KG1 (cell line): ENCODE measurements at places on chromosomes 1 and 21.

DNA sequence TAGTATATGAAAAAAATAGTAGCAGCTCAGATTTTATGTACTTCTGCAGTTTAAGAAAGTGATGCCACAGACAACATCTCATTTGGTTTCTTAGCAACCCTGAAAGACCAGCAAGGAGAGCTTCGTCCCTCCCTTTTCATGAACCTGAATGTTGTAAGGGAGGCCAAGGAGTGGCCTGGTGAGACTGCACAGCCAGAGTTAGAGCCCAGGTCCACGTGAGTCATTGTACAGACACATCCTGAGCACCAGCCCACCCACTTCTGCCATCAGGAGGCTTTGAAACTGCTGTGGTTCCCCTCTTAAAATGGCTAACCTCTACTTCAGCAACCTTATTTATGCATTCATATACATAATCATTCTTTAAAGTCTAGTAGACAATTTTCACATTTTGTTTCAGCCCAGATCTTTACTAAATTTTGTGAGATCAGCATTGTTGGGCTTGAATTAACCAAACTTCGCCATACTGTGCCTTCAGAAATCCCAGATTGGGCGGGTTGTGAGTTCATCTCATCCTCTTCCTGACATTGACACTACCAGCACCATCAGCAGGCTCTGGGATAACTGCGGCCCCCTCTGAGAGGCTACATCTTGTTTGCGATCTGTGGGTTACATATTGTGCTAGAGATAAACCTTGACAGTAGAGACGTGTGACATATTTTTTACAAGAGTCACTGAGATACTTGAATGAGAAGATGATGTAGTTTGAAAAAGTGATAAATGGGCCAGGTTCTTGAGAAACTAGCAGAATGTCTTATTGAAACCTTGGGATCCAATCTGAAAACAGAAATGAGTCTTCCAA, 106.7 kb downstream of the CAMTA1 start:
- DNase-seq, result no peak

DNA sequence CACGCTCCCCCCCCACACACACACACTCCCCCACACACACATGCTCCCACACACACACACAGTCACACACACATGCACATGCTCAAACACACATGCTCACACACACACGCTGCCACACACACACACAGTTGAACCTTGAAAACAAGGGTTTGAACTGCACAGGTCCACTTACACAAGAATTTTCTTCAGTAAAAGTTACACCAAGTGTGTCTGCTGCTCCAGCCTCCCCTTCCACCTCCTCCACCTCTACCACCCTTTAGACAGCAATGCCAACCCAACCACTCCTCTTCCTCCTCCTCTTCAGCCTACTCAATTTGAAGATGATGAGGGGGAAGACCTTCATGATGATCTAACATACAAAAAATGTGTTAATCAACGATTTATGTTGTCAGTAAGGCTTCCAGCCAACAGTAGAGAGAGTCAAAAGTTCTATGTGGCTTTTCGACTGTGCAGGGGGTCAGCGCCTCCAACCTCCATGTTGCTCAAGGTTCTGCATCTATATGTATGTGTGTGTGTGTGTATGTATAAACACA, 26.8 kb downstream of the HSF2BP start:
- DNase-seq, result no peak

GRCh38 chr1:152145769-152146168, 13.3 kb downstream of the RPTN start:
- DNase-seq, result no peak

GRCh38 chr1:192933744-192934143, 124.9 kb downstream of the RGS2 start:
- no peak for DNase-seq

- DNase-seq, result no peak
Observed at GRCh38 chr21:35635261-35635660, 425.1 kb downstream of the SETD4 start.

DNA sequence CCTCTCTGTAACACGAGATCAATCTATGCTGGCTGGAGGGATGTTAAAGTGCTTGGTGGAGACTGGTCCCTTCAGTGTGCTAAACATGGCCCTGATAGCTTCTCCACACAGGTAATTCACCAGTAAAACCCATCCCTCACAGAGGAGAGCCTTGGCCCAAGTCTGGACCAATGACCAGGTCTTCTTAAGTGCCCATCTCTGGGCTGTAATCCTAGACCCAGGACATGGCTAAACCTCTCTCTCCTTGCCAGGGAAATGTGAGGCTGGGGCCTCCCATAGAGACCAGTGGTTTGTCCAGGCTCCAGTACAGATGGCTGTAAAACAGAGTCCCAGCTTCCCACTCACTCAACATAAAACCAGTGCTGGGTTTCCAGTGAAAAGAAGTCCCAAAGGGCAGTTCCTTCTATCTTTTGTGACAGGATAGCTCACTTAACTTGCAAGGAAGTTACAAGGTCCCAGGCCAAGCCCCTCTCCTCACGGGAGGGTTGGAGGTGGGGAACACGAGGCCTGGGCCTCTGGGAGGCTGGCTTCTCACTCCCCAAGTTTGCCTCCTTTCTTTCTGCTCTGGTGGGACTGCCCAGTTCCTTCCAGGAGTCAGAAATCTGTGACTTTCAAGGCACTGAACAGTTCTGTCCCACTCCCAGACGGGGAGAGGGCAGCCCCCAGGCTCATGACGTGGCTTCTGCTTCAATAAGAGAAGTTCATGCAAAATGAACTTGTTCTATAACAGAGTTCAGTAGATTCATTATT, 2.2 kb upstream of the KIF17 start:
- no peak for DNase-seq

DNA sequence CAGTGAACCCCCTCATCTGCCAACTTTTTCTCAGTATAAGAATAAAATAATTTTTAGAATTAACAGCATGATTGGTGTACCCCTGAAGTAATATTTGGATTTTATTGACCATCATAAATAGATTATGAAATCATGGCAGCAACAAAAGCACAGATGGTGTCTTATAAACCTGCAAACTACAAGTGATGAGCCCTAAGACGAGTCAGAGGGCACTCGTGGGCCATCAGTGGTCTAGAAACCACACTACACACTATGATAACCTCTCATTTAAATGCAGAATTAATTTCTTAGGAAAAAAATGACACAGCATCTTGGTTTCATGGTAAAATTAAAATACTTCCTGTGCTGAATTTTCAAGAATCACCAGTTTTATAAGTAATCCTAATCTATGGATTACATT, 312.4 kb downstream of the PTBP2 start:
- DNase-seq, result no peak

DNA sequence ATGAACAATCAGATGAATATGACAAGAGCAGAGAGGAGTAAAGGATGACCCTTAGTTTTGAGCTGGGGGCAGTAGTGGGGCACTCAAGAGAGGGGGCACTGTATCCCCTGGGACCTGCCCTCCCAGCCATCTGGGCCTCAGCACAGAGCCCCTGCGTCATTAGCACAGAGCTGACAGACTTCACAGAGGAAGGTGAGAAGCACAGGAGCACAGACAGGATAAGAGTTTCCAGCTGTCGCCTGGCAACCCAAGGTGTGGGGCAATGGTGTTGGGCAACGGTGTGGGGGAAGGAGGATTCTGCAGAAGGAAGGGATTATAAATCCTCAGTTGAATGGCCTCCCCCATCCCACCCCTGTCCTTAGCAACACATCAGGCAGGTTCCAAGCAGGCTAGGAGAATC, 30.2 kb downstream of the RAB3B start:
- DNase-seq, result no peak

GRCh38 chr1:93111561-93111960, 32.5 kb downstream of the MTF2 start:
- DNase-seq, result no peak

- no peak for DNase-seq
Observed at GRCh38 chr1:167923324-167924056, 9.6 kb upstream of the ADCY10 start.

DNA sequence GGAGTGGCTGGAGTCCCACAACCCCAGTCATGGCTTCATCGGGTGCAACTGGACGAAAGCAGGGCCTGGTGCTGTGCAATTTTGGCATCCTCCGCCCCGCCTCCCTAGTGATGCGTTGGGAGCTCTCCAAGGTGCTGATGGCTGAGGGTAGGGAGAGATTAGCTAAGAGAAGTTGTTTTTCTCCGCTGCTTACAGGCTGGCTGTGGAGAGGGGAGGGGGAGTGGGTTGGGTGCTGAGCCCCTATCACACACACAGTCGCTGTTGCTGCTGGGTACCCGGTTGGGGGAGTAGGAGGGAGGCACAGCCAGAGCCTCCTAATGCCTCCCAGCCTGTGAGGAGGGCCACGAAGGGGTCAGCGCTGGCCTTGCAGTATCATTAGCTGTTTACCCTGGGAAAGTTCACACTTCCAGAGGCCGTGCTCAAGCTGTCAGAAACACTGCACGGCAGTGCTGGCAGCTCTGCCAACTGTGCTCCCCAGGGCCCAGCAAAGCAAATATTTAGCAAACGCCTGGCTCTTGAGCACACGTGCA, 110.0 kb downstream of the GRIK3 start:
- DNase-seq, result peak; percentile 14

DNA sequence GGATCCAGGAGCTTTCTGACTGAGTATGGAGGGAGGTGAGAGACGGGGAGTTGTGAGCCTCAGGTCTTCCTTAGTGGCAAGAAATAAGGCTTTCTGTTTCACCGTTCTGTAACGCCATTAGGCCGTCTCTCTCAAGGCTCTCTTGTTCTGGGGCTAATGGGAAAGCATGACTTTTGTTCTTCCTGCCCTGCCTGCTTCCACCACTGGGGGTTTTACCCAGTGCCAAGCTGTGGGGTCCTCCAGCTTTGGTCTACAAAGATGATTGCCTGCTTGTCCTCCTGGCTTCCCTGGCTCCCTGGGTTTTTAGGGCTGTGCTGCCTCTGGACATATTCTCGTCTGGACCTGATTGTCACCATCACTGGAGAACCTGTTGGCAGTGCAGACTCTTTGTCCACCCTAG, 74.8 kb upstream of the TINAGL1 start:
- no peak for DNase-seq

DNA sequence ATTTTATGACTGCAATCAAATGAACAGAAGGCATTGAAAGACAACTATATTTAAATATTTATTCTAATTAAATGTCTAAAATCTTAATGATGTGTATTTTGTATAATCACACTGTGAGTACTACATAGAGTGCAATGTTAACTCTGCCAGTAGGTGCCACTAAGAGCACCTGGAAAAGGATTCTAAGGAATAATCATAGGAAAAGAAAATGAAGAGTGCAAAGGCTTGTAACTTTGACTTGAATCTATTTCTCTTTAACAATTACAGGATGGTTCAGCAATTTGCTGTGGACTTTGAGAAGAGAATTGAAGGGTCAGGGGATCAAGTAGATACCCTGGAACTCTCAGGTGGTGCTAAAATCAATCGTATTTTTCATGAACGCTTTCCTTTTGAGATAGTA, 200.4 kb downstream of the DNM3 start:
- no peak for DNase-seq

GRCh38 chr21:42089093-42089631, 18.0 kb downstream of the UMODL1 start:
- no peak for DNase-seq

- DNase-seq, result no peak
Observed at GRCh38 chr1:24918995-24919605, 11.0 kb downstream of the RUNX3 start.

DNA sequence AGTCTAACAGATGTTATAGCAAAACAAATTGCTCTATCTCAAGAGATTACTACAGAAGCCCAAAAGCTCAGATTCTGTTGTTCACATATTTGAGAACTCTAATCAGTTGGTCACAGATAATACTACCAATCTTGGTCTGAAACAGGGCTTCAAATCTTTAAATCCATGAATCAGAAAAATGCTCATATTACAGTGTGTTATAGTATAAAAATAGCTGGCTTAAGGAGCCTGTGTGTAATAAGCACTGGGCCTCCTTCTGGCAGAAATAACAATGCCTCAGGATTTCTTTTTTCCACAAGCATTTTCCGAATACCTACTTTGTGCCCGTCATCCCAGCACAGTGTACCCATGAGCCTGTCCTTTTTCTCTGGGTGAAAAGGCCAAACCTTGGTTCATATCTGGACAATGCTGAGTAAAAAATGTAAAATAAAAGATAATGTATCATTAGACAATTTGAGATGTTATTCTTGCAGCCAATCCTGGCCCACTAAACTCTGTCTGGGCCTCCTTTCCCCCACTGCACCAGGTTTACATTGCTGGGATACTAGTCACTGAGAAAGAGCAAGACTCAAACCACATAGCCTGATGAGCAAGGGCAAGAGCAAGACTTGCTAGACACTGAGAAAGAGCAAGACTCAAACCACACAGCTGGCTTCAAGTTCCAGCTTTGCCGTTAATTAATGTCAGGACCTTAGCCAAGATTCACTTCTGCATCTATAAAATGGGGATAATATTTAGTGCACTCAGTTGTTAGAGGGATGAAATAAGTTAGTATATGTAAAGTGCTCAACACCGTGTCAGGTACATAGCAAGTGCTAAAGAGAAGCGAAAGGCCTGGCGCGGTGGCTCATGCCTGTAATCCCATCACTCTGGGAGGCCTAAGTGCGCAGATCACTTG, 17.0 kb upstream of the ADAR start:
- no peak for DNase-seq

DNA sequence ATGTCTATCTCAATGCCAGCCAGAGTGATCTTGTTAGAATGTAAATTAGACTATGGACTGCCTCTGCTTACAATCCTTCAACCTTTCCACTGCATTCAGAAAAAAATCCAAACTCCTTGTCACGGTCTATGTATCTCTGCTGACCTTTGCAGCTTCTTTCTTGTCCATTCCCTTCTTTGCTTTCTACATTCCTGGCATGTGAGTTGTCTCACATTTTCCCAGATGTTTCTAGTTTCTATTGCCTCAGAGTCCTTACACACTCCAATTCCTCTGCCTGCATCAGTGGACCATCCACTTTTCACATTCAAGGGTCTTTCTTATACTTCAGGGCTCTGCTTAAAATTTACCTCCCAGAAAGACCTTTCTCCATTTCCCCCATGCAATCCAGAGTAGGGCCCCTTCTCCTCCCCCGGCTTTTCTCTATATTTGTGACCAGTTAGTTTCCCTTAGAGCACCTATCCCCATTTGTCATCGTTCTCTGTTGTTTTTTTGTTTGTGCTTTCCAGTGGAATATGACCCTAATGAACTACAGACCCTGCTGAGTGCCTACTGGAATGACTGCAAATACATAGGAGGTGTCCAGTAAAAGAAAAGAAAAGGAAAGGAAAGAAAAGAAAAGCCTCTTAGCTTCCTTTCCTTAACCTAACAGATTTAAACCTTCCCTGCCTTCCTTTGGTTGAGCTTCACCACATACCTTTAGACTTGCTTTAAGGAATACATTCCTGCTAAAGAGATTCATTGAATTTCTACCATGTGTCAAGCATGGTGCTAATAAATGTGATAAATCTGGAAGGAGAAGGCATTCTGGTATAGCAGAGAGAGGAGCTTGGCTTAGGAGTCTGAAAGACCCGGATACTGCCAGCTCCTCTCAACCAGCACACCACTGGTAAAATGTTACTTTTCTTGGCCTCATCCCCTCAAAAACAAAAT, 102.0 kb downstream of the DIRAS3 start:
- no peak for DNase-seq

GRCh38 chr1:172480431-172480830, 36.6 kb upstream of the PIGC start:
- no peak for DNase-seq

GRCh38 chr1:150686275-150686674, 10.7 kb downstream of the GOLPH3L start:
- no peak for DNase-seq
